ENCODE measurements at places on chromosomes 2 and 18.

- DNase-seq, result no peak
Observed at GRCh38 chr2:30629866-30630265, 177.4 kb downstream of the CAPN13 start.

DNA sequence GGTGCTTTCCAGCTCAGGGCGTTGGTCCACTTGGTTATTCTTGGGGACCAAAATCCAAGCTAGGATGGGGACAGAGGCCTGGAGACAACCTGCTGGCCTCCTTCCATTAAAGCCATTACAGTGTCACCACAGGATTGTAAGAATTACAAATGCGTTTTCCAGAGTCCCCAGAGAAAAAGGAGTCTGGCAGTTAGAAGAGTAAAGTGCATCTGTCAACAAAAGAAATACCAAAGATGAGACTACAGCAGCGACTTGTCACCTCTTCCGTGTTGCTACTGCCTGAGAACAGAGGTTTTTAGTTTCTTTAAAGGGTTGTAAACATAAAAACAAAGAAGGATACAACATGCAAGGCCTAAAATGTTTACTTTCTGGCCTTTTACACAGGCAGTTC is 235.7 kb downstream of the AGAP1 start:
- DNase-seq, result no peak

GRCh38 chr18:45167631-45168280 is 447.5 kb upstream of the SLC14A2 start:
- DNase-seq, result no peak

GRCh38 chr18:49031511-49032188 is 80.9 kb upstream of the SMAD7 start:
- DNase-seq, result peak; percentile 68

- DNase-seq, result no peak
Observed at GRCh38 chr2:18825838-18826237, 236.5 kb upstream of the NT5C1B start.

GRCh38 chr2:160224060-160224459 is 24.0 kb upstream of the ITGB6 start:
- DNase-seq, result peak; percentile 7

DNA sequence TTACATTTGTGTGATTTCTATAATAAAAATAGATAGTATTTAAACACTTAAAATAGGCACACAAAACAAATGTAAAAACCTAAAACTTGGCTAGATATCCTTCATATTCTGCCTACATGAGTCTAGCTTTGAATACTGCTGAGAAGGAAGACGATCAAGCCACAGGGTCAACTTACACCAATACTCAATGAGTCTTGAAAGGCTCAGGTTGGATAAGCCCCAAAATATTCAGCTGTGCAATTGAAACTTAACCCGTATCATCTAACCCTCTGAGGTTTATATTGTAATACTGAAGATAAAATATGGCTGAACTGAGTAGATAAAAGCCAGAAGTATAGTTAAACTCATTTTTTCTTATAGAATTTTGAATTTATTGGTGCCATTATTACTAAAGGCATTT is 313.0 kb upstream of the NRXN1 start:
- DNase-seq, result no peak

GRCh38 chr2:7052404-7052803 is 135.2 kb downstream of the RNF144A start:
- DNase-seq, result no peak

DNA sequence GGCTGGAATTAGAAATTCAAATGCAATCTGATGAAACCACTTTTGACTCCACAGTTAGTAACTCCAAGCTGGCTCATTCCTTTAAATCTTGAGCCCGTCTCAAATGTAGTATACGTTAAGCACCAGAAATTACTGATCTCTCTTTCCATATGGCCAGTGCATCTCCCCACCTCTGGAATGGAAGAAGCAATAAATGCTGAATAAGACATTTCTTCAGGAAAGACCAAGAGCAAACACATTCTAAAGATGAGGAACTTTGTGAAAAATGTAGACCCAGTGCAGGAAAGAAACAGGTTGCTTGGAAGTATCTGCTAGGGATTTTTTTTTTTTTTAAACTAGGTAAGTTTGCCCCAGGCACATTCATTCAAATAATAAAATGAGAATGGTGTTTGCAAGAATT is 143.1 kb upstream of the FBXO11 start:
- DNase-seq, result no peak

GRCh38 chr18:13606604-13607254 is 119.6 kb downstream of the FAM210A start:
- DNase-seq, result no peak

DNA sequence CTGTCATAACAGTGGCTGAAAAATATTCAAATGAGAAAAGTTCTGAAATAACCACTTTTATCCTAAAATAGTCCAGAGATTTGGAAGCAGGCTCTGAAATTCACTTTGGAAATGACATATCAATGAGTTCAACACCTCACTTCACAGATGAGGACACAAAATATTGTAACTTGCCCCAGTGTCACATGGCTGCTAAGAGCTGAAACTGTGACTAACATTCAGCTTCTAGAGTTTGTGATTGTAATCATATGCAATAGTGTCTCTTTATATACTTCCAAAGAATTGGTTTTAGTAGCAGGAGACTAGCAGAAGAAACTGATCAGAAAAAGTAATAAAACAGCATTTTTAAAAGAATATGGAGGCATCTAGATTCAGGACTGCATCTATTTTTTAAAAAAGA is 52.1 kb downstream of the SFT2D3 start:
- DNase-seq, result no peak

GRCh38 chr2:129201696-129202095 is 777.8 kb upstream of the RAB6C start:
- DNase-seq, result no peak

GRCh38 chr2:239955087-239955988 is 69.8 kb downstream of the NDUFA10 start:
- DNase-seq, result no peak

DNA sequence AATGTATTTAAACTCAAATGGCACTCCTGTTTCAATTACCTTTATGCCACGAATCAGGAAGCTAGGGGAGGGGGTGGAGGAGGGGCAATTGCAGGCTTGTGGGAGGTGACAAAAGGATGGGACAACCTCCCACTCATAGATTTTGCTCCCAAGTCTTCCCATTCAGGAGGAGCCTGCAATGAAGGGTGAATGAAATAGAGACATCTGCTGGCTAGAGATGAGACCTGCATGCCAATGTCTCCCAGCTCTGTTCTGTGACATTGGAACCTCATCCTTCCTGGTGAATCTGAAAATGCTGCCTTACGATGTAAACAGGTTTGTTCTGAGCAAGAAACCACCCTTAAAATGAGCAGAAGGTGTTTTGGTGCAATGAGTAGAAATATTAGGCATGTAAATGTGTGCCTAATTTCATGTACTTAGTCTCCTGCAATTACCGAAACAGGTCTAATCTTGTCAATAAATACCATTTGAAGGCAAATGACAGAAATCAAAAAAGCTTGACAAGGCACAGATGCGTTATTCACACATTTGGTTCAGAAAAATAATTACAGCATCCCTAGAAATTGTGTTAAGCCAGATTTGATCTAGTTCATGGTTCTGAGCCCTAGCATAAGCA is 2.7 kb upstream of the PID1 start:
- peak; percentile 4 for DNase-seq

- DNase-seq, result no peak
Observed at GRCh38 chr2:161681046-161681445, 56.8 kb downstream of the SLC4A10 start.

- no peak for DNase-seq
Observed at GRCh38 chr2:64337314-64337713, 116.6 kb upstream of the LGALSL start.

DNA sequence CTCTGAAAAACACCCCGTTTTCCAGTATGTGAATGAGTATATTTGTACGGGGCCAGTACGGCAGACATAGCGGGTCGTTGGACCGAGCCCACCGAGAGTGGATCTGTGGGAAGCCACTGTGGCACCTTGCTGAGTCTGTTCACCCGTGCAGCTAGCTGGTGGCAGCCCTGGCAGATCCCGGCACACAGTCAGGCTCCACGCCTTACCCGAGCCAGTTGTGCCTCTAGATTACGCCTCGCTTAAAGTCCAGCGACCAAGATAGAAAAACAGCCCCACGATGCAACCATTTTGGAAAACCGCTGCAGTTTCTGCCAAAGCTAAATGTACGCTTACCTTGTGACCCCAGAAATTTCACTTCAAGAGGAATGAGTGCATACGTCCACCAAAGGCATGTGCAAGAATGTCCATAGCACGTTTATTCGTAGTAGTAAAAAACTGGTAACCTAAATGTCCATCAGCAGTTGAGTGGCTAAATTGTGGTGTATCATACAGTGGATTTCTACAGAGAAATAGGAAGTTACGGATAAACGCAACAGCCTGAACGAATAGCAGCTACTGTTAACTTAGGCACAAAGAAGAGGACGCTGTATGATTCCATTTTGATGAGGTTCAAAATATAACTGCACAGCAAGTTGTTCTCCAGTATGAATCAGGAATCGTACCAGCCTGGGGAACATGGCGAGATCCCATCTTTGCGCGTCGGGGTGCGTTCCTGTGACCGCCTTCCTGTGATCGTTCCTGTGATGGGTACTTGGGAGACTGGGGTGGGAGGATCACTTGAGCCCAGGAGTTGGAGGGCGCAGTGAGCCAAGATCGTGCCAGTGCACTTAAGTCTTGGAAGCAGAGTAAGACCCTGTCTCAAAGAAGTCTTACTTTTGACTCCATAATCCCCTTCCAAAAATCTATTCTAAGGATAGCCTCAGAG is 688 bp upstream of the WDR33 start:
- DNase-seq, result no peak

- no peak for DNase-seq
Observed at GRCh38 chr2:75810611-75811330, 100.1 kb upstream of the GCFC2 start.

- no peak for DNase-seq
Observed at GRCh38 chr18:53861185-53861584, 363.3 kb downstream of the MBD2 start.

GRCh38 chr2:180949896-180950295 is 30.5 kb upstream of the UBE2E3 start:
- no peak for DNase-seq

GRCh38 chr2:47194410-47194809 is 39.3 kb upstream of the STPG4 start:
- no peak for DNase-seq

DNA sequence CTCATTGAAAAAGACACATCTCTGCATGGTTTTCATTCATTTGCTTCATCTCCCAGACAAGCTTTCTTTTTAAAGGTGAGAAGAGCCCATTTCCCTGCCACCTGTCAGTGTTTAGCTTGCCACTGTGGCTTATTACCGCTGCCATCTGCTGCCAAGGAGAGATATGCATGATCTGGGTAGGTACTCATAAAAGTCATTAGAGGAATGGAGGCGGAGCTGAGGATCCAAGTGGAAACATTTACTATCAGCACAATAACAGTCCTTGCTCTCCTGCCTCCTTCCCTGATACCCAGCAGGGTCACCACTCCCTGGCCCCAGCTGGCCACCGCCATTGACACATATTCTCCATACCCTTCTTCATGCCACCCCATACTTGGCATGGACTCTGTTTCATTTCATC is 390.4 kb downstream of the TSN start:
- no peak for DNase-seq

GRCh38 chr2:61733563-61733962 is 120.3 kb downstream of the FAM161A start:
- no peak for DNase-seq

DNA sequence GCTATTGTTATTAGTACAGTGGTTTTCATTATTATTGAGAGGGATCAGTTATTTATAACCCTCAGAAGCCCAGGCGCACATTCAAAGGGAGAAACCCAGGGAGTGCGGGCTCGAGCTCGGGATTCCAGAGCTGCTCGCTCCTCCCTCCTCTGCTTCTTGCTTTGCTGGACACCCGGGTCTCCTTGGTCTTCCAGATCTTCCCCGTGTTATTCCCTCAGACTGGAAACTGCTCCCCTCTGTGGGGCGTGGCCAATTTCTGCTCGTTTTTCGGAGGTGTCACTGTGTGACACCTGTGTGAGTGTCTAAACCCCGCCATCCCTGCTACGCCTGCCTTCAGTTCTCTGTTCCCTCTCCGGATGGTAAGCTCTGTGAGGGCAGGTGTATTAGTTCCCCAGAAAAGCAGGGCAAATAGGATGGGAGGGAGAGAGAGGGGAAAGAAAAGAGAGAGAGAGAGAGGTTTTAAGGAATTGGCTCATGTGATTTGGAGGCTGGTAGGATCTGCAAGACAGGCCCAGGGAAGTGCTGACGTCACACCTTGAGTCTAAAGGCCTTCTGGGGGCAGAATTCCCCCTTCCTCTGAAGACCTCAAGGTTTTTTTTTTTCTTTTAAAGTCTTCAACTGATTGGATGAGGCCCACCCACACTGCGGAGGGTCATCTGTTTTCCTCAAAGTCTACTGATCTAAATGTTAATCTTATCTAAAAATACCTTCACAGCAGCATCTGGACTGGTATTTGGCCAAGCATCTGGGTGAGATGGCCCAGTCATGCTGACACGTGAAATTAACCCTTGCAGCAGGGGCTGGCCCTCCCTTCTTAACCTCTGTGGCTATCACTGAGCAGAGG is 457.3 kb upstream of the ID2 start:
- no peak for DNase-seq

GRCh38 chr2:110101901-110102803 is 13.5 kb downstream of the MALL start:
- DNase-seq, result no peak

DNA sequence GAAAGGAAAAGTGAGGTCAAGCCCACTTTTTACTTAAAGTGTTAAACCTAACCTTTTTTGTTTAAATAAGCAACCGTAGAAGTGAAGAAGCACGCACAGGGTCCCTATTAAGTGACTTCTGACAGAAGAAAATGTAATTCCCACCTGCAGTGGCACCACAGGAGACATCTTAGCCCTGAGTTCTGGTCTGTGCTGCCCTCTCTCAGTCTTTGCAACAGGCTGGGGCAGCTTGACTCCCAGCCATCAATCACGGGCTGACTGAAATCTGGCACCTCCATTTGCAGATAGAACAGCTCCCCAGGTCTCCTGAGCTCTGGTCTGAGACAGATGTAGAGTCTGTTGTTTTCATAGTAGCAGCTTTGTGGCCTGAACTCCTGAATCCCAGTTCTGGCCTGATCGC is 170.0 kb downstream of the LTBP1 start:
- DNase-seq, result no peak

DNA sequence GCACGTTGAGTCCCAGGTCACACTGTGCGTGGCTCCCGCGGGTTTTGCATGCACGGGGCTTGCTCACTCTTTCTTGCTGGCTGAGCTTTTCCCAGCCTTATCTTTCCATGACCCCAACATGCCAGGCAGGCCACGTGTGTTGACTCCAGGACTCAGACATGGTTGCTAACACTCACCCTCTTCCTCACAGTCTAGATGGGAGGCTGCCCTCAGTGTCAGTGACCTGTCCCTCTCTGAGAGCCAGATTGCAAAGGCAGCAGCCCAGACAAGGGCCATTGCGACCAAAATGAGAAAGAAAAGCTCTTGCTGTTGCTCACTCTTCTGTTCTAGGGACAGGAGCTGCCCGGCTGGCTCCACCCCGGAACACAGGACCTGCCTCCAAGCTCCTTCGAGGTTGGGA is 113.7 kb downstream of the TMEM18 start:
- no peak for DNase-seq

GRCh38 chr2:216362730-216363129 is 9.6 kb downstream of the MARCHF4 start:
- DNase-seq, result no peak

All from CD4-positive, alpha-beta T cell treated with Interleukin-4 for 1 hour (primary cell).